Kidney epithelial cell (primary cell): ENCODE measurements at places on chromosomes 13 and 19. TPM values are rescaled to one million over a fixed set of nuclear protein-coding genes. Genes with fewer than 3 reads are reported as not detected.

The C19orf67 gene
- total RNA-seq = not detected in 2 replicates

The CGB1 gene
- 13.7 and 15.3 TPM in 2 replicates for total RNA-seq

The CBY2 gene
- not detected in 2 replicates for total RNA-seq

The OR4F17 gene
- not detected in 2 replicates for total RNA-seq

The SCAF1 gene
- 38.9 and 51.1 TPM in 2 replicates for total RNA-seq

The KLF16 gene
- 11.4 and 15.3 TPM in 2 replicates for total RNA-seq

- no peak for DNase-seq
Observed at GRCh38 chr19:19115954-19116353, 22.3 kb downstream of the TMEM161A start.

GRCh38 chr13:97335488-97336134 lies 98.4 kb upstream of the RAP2A start:
- no peak for DNase-seq

DNA sequence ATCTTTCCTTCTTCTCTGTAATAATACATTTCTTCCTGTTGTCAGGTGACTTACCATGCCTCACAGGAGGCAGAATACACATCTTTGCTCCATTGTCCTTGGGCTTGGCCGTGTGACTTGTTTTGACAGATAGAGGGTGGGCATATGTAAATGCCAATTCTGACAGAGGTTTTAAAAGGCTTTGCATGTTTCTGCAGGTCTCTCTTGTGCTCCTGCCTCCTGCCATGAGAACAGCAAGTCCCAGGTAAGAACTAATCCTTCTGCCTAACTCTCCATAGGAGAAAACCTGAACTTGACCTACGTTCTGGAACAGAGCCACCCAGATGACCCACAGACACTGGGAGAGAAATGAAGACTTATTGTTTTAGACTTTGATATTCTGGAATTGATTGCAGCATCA lies 88.7 kb upstream of the TNFSF11 start:
- no peak for DNase-seq

- DNase-seq = peak; percentile 29
Observed at GRCh38 chr13:58085819-58086218, 454.3 kb downstream of the PCDH17 start.

DNA sequence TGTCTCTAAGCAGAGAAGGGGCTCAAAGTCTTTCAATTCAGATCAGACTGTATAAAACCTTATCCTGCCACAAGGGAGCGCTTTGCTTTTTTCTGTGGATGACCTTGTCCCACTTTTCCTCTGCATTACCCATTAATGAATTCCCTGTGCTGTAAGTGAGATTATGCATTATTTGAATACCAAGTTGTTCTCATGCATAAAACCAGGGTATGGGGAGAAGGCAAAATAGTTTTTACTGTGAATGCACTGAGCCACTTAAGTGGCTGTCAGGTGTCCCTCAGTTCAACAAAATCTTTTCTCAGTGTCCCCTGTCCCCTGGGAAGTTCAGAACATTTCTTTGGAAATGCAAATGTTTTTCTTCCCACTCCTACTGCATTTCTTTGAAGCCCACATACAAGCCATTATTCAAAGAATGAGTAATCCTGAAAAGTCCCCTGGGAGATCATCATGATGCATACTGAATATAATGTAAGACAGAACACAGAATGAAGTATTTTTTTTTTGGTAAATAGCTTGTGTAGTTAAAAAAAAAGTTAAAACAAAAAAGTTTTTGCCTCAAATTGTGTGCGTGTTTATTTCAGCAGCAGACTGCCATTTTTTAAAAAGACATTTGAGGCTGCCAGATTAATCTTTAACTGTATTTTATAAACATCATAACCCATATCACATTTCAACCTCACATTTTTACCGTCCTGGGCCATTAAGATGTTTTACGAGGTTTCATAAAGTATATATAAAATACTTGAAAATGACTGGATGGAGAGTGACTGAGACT lies 506.7 kb upstream of the PCDH9 start:
- DNase-seq = peak; percentile 53

- no peak for DNase-seq
Observed at GRCh38 chr13:43268632-43269031, 245.2 kb downstream of the DNAJC15 start.

- DNase-seq = no peak
Observed at GRCh38 chr13:23497191-23497590, 63.7 kb upstream of the SACS start.
